DMS79 (cell line): ENCODE measurements at places on chromosomes 5 and 9.

- no peak for DNase-seq
Measured at GRCh38 chr9:107462691-107463090, 26.9 kb downstream of the KLF4 start.

DNA sequence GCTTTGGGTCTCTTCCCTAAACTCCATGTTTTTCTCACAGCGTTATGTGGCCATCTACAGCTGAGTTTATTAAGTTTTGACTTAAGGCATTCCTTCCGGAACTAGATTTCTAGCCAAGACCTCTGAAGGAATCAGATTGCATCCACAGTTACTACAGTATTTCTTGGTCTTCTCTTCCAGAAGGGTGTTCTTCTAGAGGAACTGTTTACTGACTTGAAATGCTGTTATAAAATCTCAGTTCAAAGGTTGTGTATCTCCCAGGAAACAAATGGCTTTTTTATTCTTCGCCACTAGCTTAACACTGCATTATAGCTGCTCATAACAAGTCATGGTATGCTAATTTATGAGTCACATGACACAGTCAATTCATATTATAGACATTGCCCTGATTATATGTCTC, 55.3 kb upstream of the RAD23B start:
- no peak for DNase-seq

- DNase-seq, result no peak
Measured at GRCh38 chr5:138676556-138677193, 76.5 kb upstream of the CTNNA1 start.

DNA sequence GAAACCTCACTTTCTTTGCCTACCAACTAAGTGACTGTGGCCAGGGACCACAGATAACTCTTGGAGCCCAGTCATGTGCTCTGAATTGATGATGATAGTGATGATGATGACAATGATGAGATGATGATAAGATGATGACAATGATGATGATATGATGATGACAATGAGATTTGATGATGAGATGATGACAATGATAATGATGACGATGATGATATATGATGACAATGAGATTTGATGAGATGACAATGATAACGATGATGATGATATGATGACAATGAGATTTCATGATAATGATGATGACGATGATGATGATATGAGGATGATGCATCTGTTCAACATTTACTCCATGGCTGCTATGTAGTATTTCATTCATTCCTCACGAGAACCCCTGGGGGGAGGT, 213.0 kb downstream of the ERCC6L2 start:
- DNase-seq, result no peak

GRCh38 chr5:83077662-83078261, 415 bp downstream of the XRCC4 start:
- no peak for DNase-seq
